Natural killer cell (primary cell): ENCODE measurements at places on chromosomes 6 and 20. TPM values are rescaled to one million over a fixed set of nuclear protein-coding genes. Genes with fewer than 3 reads are reported as not detected.

- no peak for DNase-seq
- H3K27me3 ChIP-seq: no peaks in the 10 kb centered on the region
- H3K4me1 ChIP-seq: no peaks in the 10 kb centered on the region
- no peak overlapping the region for H3K4me3 ChIP-seq
- H3K36me3 ChIP-seq: no peaks in the 10 kb centered on the region
Measured at GRCh38 chr6:36930483-36930882, 24.1 kb upstream of the PI16 start.

GRCh38 chr6:130372786-130373185, 7.0 kb downstream of the TMEM200A start:
- H3K27me3 ChIP-seq: no peaks in the 10 kb centered on the region
- no peak overlapping the region for H3K27ac ChIP-seq
- no peak for DNase-seq
- H3K36me3 ChIP-seq: no peaks in the 10 kb centered on the region

- H3K27me3 ChIP-seq: no peaks in the 10 kb centered on the region
- no peak overlapping the region for H3K4me3 ChIP-seq
Measured at GRCh38 chr6:144793744-144794143, 508.6 kb downstream of the UTRN start.

GRCh38 chr20:42754706-42755105, 435.0 kb downstream of the PTPRT start:
- no peaks in the 10 kb centered on the region for H3K4me1 ChIP-seq
- no peak for DNase-seq
- no peak overlapping the region for H3K4me3 ChIP-seq
- H3K27ac ChIP-seq: no peak overlapping the region

DNA sequence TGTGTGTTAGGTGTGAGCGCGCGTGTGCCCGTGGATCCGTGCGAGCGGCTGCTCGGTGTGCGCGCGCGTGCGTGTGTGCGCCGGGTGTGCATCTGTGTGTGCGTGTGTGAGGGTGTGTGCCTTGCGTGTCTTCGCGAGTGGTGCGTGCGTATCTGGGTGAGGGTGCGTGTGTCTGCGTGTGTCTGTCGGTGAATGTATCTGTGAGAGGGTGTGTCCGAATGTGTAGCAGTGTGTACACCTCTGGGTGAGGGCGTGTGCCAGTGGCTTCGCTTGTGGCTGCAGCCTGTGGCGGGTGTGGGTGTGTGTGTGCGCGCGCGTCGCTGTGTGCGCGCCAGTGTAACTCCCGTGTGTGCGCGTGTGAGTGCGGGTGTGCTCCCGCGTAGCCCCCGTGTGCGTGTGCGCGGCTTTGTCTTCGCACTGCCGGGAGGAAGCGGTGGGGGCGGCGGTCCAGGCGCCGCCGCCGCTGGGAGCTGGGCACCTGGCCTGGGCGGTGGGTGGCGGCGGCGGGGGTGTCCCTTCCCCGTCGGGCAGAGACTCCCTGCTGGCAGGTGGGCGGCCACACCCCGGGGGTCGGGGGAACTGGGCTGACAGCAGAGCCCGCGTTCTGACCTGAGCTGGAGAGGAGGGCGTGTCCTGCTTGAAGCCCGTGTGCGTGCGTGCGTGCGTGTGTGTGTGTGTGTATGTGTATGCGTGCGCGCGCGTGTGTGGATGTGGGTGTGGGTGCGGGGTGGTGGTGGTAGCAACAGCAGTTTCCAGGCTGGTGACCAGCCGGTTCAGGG, 61.3 kb upstream of the EPB41L1 start:
- H3K4me3 ChIP-seq: peak overlapping the region; percentile 21
- peaks cover 18% of the 10 kb centered on the region for H3K27me3 ChIP-seq
- DNase-seq: peak; percentile 49
- peaks cover 26% of the 10 kb centered on the region for H3K4me1 ChIP-seq

GRCh38 chr6:28140616-28141015, 1.1 kb upstream of the ZKSCAN8 start:
- H3K4me3 ChIP-seq: peak overlapping the region; percentile 13
- H3K27ac ChIP-seq: peak overlapping the region; percentile 15
- peaks cover 8% of the 10 kb centered on the region for H3K36me3 ChIP-seq
- DNase-seq: no peak
- peaks cover 16% of the 10 kb centered on the region for H3K4me1 ChIP-seq

GRCh38 chr20:31587545-31588389, 17.3 kb upstream of the ID1 start:
- H3K27ac ChIP-seq: no peak overlapping the region
- DNase-seq: no peak
- no peaks in the 10 kb centered on the region for H3K36me3 ChIP-seq

DNA sequence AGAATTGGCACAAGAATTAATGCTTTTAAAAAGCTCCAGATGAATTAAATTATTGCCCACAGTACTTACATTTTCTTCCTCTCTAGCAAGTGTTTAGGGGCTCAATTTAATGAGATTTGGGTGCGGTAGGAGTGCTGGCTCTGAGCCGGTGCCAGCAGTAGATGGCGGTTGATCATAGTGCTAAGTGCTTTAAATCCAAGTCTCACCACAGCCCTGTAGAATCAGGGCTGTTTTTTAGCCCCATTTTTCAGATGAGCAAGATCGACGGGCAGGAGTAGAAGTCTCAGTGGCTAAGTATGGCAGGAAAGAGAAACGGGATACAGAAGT, 136.9 kb upstream of the SALL4 start:
- no peak for DNase-seq
- H3K4me3 ChIP-seq: no peak overlapping the region
- no peaks in the 10 kb centered on the region for H3K27me3 ChIP-seq
- H3K27ac ChIP-seq: no peak overlapping the region
- H3K36me3 ChIP-seq: no peaks in the 10 kb centered on the region

DNA sequence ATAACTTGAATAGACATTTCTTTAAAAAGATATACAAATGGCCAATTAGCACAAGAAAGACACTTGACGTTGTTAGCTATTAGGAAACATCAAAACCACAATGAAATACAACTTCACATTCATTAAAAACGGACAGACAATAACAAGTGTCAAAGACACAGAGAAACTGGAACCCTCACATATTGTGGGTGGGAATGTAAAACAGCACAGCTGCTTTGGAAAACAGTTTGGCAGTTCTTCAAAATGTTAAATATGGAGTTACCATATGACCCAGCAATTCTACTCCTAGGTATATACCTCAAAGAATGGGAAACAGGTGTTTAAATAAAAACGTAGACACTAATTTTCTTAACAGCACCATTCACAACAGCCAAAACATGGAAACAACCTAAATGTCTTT, 100.5 kb upstream of the SLC22A23 start:
- H3K27ac ChIP-seq: no peak overlapping the region
- H3K27me3 ChIP-seq: peaks cover 6% of the 10 kb centered on the region
- DNase-seq: no peak
- no peaks in the 10 kb centered on the region for H3K4me1 ChIP-seq
- H3K36me3 ChIP-seq: no peaks in the 10 kb centered on the region
- H3K4me3 ChIP-seq: no peak overlapping the region

The PNPLA1 gene
- total RNA-seq: 0.61 TPM

The RFX6 gene
- total RNA-seq: not detected

The XKR7 gene
- total RNA-seq: not detected

The FLRT3 gene
- not detected for total RNA-seq
